Activated naive CD8-positive, alpha-beta T cell treated with anti-CD3 and anti-CD28 coated beads, Interleukin-2, amount 50 U/mL, for 24 hours (primary cell): ENCODE measurements at places on chromosomes 5 and 9.
A peak's percentile ranks its signal among the peaks of the same experiment; 100 is the strongest.

GRCh38 chr5:72698481-72698880 lies 118.0 kb upstream of the TNPO1 start:
- DNase-seq, result no peak

- DNase-seq, result no peak
These were observed 4.7 kb downstream of the BRD3 start for GRCh38 chr9:134063088-134063570.

GRCh38 chr5:6786786-6787495 lies 73.7 kb downstream of the TENT4A start:
- DNase-seq, result no peak

DNA sequence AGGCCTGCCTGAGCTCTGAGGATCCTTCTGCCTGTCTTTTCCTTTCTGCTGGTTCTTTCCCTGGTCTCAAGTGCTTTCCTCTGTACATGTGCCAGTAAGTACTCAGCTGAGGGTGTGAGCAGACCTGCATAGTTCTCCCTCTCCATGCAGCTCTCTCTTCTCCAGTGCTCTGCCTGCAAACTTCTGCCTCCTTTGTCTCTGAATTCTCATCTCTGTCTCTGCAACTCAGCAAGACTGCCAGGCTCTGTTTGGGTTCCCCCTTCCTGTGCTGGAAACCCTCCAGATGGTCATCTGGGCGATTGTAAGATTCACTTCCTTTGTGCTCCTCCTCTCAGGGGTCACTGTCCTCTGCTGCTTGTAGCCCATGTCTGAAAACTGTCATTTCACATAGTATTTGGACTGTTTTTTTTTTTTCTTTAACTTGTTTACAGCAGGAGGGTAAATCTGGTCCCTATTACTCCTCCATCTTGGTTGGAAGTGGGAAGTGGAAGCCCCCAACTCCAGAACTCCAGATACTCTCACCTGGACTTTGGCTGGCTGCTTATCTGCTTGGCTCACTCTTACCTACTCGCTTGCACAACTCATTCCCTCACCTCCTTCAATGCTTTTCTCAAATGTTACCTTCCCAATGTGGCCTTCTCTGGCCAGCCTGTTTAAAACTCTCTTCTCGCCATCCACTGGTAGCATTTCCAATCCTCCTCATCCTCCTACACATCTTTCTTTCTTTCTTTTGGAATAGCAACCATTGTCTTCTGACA lies 175.3 kb upstream of the TBC1D2 start:
- no peak for DNase-seq

- DNase-seq, result no peak
These were observed 1.4 kb downstream of the LIX1 start for GRCh38 chr5:97141031-97141430.

- DNase-seq, result no peak
These were observed 135.6 kb upstream of the SMARCA2 start for GRCh38 chr9:1879501-1879900.

- DNase-seq, result no peak
These were observed 70.2 kb upstream of the AGXT2 start for GRCh38 chr5:35117967-35118366.

- no peak for DNase-seq
These were observed 667.3 kb downstream of the DTWD2 start for GRCh38 chr5:118321081-118321480.

DNA sequence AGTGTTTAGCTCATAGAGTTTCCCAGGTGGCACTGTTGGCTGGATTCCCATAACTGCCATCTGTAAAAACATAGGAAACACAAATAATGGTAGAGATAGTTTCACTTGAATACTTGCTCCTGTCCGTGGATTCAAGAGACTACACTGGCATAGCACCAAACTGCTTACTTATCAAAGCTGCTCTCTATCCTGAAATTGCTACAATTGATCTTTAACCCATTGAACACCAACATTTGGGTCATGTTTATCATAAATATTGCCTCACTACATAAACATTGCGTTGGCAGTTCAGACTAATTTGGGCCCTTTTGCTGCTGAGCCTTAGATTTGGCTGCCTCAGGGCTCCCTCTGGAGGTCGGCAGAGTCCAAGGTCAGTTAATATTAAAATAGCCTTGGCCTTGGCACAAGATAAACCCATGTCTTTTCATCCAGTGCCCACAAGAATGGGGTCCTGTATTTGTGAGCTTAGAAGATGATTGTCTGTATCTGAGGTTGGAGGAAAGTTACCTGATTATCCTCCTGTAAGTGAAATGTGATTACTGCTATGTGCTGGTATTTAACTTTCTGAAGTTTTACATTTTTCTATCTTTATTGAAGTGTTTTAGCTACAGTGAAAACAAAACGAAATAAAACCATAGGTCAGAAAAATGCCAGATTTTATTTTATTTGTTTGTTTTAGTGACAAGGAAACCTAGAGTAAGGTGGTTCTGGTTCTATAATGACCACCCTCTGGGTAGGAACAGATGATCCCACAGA lies 4.0 kb upstream of the RANBP3L start:
- peak; percentile 17 for DNase-seq

- no peak for DNase-seq
These were observed 27.4 kb upstream of the KIF4B start for GRCh38 chr5:154986151-154986550.

DNA sequence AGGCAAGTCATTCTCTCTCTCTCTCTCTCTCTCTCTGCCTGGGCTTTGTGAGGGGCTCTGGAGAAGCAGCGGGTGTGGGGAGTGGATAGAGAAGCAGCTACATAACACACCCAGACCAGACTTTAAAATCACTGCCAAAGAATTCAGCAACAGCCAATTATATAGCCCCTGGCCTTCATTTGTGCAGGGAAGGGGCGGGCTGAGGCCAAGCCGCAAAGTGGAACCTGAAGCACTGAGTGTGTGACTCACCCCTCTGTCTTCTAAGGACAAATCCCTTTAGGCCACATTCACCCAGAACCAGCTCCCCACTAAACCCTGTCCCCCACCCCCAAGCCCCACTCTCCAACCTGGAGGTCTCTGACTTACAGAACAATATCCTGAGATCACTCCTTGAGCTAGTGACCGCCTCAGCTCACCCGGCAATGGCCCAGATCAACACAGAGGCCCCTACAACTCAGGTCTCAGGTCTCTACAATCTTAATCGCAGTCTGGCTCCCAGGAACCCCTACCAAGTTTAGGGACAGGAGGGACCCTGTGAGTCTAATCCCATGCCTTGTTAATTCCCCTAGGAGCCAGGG lies 6.0 kb downstream of the B4GALT1 start:
- peak; percentile 60 for DNase-seq

GRCh38 chr5:164561933-164562872 lies 1056.8 kb downstream of the MAT2B start:
- DNase-seq, result no peak

DNA sequence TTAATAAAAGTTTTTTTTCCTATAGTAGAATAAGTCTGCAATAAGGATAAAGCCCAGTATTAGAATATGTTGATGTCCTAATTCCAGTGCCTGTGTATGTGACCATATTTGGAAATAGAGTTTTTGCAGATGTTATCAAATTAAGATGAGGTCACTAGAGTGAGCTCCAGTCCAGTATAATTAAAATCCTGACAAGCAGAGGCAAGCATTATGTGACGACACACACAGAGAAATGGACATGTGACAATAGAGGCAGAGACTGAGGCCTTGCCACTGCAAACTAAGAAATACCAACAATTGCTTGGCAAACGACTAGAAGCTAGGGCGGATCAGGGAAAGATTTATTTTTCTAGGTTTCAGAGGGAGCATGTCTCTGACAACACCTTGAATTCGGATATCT lies 216.4 kb upstream of the CYLC2 start:
- DNase-seq, result no peak

DNA sequence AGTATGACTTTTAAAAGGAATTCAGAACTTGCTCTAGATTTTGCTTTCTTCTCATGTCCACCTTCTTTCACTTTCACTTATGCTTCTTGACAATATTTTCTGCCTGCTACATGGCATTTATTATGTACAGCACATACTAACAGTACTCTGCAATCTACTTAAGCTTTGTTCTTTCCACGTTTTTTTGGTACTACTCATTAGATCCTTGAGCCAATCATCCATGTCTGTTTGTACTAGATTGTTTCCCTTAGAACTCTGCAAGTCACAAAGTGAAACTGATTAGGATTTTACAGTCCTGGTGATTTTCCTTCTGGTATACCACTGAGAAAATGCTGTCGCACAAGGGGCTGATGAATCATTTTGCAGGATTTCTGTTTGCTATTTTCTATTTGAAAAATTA lies 78.3 kb downstream of the PARP8 start:
- no peak for DNase-seq

GRCh38 chr9:33375841-33376321 lies 26.5 kb downstream of the AQP7 start:
- DNase-seq, result no peak

- DNase-seq, result no peak
These were observed 27.3 kb downstream of the NR6A1 start for GRCh38 chr9:124743686-124744348.

- no peak for DNase-seq
These were observed 13.7 kb upstream of the NR4A3 start for GRCh38 chr9:99807956-99808355.

DNA sequence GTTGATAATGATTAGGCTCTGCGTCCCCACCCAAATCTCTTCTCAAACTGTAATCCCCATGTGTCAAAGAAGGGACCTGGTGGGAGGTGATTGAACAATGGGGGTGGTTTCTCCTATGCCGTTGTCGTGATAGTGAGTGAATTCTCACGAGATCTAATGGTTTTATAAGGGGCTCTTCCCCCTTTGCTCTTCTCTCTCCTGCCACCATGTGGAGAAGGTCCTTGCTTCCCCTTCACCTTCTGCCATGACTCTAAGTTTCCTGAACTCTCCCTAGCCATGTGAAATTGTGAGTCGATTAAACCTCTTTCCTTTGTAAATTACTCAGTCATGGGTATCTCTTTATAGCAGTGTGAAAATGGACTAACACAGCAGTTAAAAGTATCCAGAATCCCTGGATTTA lies 715.2 kb upstream of the DMAC1 start:
- no peak for DNase-seq

DNA sequence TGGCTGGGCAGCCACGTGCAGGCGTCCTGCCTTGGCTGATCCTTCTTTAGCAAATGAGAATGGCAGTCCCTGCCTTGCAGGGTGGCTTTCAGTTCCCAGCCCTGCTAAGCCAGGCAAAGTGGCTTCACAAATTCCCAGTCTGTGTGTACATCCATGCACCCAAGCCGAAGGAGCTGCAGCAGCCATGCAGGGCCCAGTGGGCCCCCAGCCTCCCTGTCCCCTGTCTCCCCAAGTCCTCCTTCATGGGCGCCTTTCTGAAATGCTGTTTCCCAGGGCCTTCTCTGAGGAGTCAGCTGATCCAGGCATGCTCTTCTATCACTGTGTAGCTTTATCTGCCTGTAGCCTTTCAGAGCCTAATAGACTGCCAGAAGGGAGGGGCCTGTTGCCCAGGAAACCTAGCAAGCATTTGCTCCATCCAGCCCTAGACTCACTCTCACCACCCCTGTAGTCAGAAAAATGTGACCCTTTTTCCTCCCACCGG lies 47.4 kb upstream of the SHC3 start:
- DNase-seq, result no peak
